ENCODE measurements at places on chromosomes 1 and 21.

DNA sequence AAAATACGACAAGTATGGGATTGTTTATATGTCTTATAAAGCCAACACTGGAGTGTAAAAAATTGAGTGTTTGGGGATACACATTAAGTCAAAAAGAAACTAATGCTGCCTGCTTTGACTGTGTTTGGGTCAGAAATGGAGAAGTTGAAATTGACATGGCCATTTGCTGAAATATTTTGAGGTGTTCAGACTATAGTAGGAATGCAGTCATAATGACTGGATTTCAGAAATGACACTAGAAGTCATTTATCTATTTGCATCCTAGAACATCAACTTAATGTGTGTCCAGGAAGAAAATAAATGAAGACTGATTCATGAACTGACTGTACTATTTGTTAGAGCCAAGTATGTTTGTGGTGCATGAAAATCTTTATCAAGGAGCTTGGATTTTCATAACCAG, 28.4 kb downstream of the RASAL2 start:
- no peak for DNase-seq

GRCh38 chr1:64471218-64472039, 1.5 kb downstream of the CACHD1 start:
- peak; percentile 17 for DNase-seq

GRCh38 chr1:7408771-7409150, 362.3 kb upstream of the VAMP3 start:
- DNase-seq = no peak

GRCh38 chr1:29117381-29117780, 6.3 kb downstream of the TMEM200B start:
- DNase-seq = no peak

DNA sequence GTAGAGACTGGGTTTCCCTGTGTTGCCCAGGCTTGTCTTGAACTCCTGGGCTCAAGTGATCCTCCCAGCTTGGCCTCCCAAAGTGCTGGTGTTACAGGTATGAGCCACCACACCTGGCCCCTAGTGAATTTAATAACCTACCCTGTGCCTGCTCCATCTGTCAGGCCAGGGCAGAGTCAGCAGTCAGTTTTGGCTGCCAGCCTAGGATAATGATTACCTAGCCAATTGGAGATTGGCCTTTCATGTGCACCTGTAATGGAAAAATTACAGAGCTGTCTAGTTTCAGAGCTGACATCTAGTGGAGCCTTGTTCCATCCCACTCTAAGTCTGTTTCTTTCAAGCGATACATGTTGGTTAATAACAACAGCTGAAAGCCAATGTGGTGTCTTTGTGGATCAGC, 92.0 kb downstream of the DIRAS3 start:
- no peak for DNase-seq

GRCh38 chr21:15028186-15028585, 36.6 kb downstream of the NRIP1 start:
- no peak for DNase-seq

- no peak for DNase-seq
These were observed 980 bp upstream of the AHCYL1 start for GRCh38 chr1:109983380-109984189.

DNA sequence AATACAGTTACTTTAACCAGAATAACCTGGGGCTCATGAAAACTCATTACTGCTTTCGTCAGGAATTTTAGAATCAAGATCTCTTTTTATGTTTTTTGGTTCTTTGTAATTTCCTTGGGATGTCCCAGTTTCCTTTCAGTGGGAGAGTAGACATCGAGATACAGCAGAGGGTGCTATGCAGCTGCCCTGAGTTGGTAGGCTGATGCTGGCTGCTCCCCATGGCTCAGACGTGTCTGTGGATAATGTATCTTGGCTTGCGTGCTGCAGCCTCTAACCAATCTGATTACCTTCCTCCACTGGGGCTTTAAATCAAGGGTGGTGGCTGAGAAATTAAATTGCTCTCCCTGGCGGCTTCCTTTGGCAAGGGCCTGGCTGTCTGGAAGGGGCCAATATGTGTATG, 253.7 kb downstream of the CACNA1E start:
- no peak for DNase-seq

DNA sequence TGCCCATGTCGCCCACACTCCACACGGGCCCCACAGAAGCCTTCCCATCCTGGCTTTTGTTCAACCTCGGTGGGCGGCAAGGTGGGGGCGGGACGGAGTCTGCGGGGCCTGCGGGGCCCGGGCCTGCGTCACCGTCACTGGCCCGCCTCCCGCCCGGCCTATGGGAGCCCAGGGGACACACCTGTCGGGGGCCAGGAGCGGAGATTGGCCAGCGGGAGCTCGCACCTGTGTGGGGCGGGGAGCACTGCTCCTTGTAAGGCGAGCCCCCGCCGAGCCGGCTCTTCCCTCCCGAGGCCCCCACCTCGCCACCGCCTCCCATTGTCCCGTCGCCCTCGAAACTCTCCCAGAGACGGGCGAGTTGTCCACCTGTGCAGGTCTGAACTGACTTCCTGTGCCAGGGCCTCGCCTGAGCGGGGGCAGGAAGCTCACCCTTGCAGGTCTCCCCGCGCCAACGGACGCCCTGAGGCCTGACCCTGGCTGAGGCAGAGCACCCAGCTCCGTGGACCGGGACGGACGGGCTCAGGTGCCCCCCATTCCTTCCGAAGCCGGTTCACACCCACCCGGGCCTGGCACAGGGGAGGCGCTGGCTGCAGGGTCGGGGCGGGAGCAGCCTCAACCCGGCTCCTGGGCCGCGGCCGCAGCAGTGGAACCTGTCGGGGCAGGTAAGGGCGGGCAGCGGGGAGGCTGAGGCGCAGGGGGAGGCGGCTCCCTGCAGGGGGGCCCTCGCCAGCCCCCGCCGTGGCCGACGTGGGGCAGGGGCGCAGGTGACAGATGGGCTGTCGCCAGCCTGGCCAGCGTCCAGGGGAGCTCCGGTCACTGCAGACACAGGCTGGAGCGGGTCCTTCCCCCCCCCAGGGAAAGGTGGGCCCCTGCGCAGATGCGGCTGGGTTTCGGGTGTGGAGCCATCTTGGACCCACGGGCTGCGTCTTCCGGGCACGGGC, 10.8 kb upstream of the TTLL10 start:
- DNase-seq = peak; percentile 100

DNA sequence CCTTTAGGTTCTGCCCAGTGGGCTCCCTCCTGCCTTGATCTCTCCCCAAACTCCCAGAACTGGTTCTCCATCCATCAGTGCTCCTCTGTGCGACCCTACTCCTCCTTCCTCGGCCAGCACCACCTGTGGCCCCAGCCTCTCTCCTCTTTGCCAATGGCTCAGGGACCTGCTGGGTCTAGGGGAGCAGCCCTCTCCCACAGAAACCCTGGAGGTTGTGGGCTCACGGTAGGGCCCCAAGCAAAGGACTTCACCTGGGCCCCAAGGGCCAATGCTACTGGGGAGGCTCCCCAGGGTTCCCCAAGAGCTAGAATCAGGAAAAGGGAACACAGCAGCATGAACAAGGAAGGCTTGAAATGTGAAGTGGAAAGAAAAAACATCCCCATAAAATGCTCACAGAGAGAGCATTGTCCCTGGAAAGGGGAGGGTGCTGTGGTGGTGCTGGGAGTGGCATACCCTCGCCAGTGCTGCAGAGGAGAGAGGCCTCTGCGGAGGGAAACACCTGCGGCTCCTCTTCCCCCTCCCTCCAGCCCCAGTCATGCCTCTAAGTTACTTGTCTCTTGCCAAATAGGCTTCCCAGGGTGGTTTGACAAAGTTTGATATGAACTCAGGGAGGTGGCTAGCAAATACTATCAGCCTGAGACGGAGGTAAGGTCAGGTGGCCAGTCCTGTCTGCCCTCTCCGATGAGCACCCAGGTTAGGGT, 2.5 kb downstream of the TMEM63A start:
- DNase-seq = peak; percentile 31
